ENCODE measurements at places on chromosomes 11 and 22.

DNA sequence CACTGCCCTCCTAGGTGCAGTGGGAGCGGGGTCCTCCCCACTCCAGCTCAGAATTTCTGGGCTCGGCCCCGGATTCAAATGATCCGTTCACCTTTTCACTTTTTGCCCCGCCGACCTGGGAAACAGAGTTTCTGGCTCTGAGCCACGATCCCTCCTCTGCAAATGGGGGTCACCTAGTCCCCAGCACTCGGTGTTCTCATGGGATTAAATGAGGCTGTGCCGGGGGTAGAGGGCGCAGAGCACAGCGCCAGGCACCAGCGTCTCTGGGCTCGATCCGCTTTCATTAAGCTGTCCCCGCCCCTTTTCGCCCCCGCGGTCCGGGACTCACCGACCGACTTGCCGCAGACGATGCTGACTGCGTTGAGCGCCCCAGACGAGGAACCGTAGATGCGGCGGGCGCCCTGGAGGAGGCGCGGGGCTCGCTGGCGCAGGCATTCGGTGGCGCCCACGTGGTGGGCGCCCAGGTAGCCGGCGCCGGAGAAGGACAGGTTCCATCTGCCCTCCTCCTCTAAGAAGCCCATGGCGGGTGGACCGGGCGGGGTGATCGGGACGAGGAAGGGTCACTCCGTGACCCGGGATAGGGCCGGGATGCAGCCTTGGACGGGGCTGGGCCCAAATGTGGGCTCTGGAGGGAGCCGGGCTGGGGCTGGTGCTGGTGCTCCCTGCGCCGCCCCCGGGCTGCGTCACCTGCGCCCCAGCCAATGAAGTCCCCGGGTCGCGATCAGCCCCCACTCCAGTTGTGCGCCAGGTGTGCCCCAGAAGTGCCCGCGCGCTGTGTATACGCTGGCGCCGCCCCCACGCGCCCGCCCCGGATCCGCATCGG is at the start of gene PNPLA5:
TSS of gene PNPLA5 (minus strand) at position 654 of the 823 bp plus-strand sequence. CDS start at position 521, 133 bp downstream.
- DNase-seq, result no peak

DNA sequence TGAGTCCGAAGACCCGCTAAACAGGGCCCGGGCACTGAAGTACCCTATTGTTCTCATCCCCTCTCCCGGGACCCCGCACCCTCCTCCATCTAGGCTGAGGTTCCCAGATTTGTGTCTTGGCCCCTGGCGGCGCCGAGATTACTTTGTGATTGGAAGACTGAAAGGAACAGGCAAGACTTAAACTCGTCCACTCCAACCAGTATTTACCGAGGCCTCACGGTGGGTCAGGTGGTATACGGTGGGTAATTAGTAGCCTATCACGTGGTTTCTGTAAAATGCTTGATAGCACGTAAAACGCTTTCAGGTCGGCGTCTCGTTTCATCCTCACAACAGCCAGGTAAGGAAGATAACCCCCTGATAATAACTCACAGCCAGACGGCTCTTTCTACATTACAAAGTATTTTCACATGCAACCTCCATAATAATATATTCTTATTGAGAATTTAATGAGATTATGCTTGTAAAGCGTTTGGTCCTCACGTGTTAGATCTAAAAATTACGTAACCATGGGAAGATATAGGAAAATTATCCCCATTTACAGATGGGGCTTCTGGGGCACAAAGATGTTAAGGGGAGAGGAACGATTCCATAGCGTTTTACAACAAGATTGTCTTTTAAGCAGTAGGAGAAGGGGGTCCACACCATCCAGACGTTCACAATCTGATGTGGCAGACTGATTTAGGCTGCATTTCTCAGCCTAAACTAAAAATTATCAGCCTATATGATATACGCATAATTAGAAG is 642 bp upstream of the PIK3C2A start:
- no peak for DNase-seq

DNA sequence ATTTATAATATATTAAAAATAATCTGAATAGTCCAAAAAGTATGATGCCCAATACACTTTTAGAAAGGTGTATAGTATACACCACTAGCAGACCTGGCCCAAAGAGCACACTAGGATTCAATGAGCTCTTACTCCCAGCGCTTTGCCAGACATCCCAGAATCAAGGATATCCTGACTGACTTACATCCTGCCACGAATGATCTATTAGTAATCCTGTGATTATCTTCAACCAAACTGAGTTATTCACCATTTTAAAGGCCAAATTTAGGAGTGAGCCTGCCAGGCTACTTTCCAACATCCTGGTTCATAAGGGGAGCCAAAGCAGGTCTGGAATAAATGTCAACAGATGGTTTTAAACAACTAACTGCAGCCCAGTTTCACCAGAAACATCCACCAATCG is 60.8 kb upstream of the FAM181B start:
- no peak for DNase-seq

GRCh38 chr11:79413268-79413667 is 27.6 kb downstream of the TENM4 start:
- DNase-seq, result no peak

DNA sequence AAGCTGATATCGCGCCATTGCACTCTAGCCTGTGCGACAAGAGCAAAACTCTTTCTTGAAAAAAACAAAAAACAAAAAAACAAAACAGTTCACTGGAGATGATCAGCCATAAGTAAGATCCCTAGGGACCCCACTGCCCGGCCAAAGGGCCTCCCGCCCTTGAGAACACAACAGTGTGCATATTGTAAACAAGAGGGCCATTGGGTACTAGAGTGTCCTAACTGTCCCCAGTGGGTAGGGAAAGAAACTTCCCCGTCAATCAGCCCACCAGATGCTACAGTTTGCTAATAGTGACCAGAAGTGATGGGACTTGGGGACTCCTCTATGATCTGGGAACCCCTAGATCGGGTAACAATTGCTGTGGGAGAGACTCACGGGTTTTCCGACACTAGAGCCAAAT is 3.7 kb upstream of the ACY3 start:
- DNase-seq, result no peak
